AML-193 (cell line): ENCODE measurements at places on chromosomes 7 and 10.

GRCh38 chr10:126160571-126160970 lies 227.7 kb downstream of the ADAM12 start:
- DNase-seq: no peak

GRCh38 chr10:132107186-132107948 lies 41.6 kb downstream of the JAKMIP3 start:
- no peak for DNase-seq

- no peak for DNase-seq
Measured at GRCh38 chr7:131385039-131385605, 57.4 kb downstream of the MKLN1 start.

DNA sequence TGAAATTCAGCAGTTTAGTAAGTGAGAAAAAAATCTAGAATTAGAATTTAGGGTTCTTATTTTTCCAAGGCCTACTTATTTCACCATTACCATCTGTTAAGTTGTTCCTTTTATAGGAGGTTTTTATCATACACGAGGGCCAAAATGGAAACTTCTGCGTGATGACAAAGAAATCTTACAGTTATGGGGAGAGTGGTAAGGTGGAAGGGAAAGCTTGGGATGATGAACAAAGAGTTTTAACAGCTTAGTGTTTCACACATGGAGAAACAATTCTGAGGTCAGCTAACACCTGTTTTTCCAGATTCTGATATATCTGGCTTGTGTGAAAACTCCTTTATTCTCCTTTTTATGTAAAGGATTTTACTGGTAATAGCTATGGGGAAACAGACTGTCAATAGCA lies 49.8 kb upstream of the SEMA3C start:
- no peak for DNase-seq

- no peak for DNase-seq
Measured at GRCh38 chr7:51000956-51001355, 218.3 kb upstream of the GRB10 start.

DNA sequence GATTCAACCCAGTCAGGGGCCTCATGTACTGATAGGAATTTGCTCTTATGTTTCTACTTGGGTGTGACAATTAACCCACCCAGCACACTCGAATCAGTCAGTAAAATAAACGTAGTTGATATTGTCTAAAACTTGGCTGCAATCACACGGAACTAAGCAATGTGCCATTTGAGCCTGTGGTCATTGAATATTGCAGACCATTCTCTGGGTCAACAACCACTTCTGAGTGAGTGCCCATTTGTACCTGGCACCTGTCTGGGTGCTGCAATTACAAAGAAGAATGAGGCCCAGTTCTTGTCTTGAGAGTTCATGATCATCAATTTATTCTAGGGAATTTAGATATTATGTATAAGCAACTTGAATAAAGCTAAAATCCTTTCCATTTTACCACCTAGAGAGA lies 29.8 kb downstream of the NPY start:
- no peak for DNase-seq

- no peak for DNase-seq
Measured at GRCh38 chr10:70498970-70499835, 20.6 kb downstream of the PALD1 start.

DNA sequence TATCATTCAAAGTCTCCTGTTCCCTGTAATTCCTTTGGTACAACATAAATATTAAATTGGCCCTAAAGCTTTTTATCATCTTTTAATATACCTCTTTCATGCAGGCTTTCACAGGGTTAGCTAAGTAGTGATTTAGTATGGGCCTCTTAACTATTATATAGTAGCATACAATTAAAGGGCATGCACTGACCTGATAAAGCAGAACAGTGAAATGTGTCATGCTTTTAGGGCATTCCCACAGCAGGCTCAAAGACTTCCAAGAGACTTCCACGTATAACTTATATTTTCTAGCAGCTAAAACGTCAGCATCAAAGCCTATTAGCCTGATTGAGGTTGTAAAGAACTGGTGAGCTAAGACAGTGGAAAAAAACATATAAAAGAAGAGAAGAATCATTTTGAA lies 35.3 kb downstream of the SAMD8 start:
- no peak for DNase-seq

DNA sequence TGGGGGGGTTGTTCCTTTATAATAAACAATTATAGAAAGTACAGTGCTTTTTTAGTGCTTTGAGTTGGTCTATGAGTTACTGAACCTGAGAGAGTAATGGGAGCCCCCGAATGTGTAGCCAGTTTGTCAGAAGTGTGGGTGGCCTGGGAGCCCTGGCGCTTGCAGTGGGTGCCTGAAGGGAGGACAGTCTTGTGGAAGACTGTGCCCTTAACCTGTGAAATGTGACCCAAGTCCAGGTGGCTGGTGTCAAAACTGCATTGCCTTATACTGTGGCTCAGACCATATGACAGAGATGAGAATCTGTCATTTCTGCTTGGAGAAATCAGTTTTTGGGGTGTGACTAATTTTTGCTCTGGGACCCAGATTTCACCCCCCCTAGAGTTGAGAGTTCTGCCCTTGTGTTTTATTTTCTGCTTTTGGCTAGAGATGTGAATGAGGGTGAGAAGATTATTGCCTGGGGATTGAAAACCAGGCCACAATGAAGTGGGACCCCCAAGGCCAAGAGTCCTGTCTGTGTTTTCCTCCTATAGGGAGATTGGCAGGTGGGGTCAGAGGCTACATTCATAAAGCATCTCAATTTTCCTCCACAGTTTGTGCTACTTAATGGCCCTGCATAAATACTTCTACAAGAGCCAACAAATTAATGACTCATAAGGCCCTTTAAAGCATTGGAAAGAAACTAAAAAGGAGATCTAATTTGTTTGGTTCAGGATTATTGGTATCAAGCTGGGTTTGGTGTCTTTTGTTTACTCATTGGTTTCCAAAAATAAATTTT lies 24.1 kb upstream of the CARD11 start:
- DNase-seq: no peak

GRCh38 chr10:20769481-20769880 lies 127.6 kb downstream of the NEBL start:
- DNase-seq: no peak

- no peak for DNase-seq
Measured at GRCh38 chr10:126754966-126755365, 84.5 kb upstream of the C10orf90 start.

DNA sequence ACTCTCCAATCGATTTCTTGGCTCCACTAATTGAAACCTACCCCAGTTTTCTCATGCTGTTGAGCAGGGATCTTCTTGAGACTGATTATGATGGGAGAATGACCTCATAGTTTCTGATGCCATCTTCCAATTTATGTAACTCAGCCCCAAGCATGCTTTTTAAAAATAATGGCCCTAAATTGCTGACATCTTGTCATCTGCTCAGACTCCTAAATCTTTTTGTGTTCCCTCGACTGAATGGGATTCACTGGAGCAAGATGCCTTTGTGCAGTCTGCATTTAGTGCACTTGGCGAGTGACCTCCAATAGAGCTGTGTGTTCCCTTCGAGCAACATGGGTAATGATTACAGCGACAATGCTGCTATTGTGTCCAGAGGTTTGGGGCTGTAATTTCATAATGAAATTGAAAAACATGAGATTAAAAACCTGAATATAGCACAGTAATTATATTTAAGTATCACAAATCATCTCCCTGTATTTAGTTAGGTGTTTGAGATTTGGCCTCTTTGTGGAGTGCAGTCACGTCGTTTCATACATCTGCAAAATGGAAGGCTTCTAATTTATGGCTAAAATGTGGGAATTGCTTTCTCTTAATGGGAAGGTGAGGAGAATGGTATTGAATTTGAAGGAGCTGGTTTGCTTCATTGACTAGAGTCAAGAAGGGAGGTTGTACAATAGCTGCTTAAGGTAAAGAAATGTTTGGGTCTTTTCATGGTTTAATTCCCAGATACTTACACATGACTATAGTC lies 192.9 kb downstream of the AUTS2 start:
- DNase-seq: no peak

DNA sequence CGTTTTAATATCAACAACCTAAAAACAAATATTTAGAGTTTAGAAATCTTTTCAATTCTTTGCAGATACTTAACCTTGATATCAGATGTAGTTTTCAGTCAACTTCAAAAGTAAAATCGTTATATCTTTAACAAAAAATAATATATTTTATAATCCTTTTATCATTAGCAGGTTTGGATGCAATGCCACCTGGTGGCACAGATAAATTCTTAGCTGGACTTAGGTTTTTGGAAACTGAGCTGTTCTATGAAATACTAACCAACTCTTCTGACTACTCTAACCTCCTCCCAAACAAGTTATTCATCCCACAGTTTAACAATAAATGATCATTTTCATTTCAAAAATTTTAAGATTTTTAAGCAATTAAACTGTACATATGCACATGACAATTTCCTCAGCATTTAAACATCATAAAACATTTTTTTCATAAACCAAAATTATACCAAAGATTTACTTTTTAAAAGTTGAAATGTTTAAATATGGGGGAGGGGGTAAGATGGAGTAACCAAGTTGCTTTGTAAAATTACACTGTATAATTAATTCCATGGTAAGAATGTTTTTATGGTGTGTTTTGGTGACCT lies 56.9 kb downstream of the HIBADH start:
- peak; percentile 20 for DNase-seq

DNA sequence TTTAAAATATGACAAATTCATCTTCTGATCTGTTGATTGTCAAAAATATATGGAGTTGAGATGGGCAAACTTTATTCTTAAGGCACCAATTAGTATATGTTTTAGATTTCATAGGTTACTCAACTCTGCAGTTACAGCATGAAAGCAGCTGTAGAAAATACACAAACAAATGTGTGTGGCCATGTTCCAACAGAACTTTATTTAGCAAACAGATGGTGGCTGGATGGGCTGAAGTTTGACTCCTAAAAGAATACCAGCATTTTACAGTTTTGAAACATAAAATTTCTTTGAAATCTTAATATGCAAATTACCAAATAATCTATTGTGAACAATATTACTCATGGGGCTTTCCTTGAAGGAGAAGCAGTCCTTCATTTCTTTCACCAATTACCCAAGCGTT lies 1206.0 kb upstream of the LRRTM3 start:
- DNase-seq: no peak

DNA sequence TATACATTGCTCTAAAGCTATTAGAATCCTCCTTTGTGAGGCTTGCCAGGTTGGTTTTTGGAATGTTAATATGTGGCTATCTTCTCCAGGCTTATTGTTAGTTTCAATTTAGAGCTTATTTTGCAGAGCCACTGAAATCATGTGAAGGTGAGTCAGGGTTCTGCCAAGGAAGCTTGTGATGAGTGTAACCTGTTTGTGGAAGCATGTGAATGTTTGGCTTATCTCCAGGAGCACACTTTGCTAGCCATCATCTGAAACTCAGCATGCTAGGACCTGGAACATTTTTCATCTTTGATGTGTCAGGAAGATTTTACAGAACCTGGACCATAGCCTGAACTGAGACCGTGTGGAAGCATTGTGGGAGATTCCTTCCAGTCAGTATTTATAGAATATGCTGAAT lies 197.3 kb downstream of the PPP1R9A start:
- no peak for DNase-seq

GRCh38 chr10:80697926-80698325 lies 160.2 kb downstream of the SH2D4B start:
- DNase-seq: no peak

DNA sequence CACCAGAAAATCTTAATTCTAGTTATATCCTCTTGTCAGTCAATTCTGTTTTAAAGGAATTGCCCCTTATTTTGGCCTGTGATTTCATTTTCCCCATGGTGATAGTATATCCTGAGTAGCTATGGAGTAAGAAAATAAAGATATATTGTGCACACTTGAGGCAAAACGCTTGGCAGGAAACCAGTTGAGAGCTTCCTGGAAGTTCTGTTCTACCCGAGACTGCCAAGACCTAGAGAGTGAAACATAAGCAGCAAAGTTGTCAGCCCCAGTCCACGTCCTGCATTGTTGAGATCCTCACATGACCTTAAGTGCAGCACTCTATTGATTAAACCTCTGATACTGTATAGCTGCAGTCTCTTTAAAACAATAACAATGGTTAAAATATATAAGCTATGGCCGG lies 235.2 kb downstream of the CDC14C start:
- DNase-seq: no peak

DNA sequence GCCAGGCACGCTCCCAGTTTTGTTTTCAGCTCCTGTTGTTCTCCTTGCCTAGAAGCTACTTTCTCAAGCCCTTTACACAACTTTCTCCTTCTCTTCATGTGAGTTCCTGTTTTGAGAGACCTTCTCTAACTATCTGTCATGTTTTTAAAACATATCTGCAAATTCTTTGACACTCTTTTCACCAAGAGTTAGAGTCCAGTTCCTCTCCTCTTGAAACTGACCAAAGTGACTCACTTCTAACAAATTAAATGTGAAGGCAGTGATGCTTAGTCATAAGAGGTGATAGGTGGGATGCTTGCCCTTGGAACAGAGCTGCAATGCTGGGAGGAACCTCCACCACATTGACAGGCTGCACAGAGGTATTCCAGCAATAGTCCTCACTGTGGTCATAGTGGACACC lies 25.3 kb downstream of the ZSCAN25 start:
- DNase-seq: no peak

DNA sequence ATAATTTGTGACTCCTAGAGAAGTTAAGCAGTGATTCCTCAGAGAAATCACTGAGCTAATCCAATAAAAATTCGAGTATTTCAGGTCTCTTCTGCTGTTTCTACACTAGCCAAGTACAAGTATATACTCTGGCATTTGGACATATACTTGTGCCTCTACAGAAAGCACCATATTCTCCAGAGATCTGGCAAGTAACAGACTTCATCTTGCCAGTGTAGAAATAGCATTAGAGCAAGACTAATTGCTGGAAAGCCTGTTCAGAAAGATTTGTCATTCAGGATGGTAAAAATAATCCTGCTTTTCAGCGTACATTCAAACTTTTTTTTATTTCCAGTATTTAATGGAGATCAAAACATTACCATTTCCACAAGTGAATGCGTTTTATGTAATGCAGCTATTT lies 410.8 kb upstream of the ETV1 start:
- DNase-seq: no peak

DNA sequence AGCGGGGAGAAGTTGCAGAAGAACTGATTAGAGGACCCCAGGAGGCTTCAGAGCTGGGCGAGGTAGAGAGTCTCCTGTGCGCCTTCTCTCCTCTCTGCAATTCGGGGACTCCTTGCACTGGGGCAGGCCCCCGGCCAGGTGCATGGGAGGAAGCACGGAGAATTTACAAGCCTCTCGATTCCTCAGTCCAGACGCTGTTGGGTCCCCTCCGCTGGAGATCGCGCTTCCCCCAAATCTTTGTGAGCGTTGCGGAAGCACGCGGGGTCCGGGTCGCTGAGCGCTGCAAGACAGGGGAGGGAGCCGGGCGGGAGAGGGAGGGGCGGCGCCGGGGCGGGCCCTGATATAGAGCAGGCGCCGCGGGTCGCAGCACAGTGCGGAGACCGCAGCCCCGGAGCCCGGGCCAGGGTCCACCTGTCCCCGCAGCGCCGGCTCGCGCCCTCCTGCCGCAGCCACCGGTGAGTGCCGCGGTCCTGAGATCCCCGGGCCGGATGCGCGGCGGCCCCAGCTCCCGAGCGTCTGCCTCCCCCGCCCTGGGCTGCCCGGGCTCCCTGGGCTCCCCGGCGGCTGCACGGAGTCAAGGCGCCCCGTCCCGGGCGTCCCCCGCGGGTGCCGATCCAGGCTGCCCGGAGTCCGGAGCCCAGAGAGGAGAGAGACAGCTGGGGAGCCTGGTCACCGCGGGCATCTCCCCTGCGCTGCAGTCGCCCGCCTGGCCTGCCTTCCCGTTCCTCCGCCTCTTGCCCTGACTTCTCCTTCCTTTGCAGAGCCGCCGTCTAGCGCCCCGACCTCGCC lies at the start of gene PLAU:
Gene PLAU (plus strand): TSS at position 369 of the 789 bp plus-strand sequence. CDS start 424 bp downstream, outside the sequence.
- peak; percentile 46 for DNase-seq
